ENCODE measurements at places on chromosomes 5 and 9.
A peak's percentile ranks its signal among the peaks of the same experiment; 100 is the strongest.

GRCh38 chr5:167582886-167583285, 708.6 kb upstream of the WWC1 start:
- DNase-seq: no peak

DNA sequence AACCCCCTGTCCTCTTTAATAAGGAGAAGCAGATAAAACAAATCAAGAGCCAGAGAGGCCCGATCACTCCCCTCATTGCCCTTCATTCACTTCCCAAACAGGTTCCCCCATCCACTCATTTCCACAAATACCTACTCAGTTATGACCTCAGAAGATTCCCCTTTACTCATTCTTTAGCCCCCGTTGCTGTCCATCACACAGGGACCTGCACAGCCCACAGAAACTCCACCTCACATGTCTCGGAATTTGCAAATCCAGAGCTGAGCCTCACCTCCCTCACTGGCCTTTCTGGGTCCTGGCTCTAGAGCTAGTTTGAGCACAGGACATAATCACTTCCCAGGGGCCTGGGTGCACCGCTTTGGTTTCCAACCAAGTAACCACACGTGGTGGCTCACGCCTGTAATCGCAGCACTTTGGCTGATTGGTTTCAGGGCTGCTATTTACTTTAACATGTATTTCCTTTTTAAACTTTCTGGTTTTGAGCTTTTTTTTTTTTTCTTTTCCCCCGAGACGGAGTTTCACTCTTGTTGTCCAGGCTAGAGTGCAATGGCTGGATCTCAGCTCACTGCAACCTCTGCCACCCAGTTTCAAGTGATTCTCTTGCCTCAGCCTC, 17.8 kb downstream of the ATP6V0E1 start:
- no peak for DNase-seq

- no peak for DNase-seq
These were observed 3.4 kb downstream of the RORB start for GRCh38 chr9:74500584-74500924.

DNA sequence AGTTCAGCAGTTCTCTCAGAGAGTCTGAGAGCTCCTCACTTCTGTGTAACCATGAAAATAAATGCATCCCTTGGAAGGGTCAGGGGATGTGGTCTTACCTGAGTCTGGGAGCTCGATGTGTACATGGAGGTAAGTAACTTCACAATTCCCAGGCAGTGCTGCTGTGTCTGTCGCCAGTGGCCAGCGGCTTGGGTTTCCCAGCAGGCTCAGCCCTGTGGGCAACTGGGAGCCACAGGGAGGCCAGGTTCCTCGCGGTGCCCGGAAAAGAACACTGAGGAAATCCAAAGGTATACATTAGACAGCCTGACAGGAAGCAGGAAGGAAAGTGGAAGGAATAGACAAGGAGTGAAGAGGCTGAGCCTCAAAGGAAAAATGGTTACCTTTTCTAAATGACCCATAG, 62.2 kb downstream of the OSTF1 start:
- no peak for DNase-seq

DNA sequence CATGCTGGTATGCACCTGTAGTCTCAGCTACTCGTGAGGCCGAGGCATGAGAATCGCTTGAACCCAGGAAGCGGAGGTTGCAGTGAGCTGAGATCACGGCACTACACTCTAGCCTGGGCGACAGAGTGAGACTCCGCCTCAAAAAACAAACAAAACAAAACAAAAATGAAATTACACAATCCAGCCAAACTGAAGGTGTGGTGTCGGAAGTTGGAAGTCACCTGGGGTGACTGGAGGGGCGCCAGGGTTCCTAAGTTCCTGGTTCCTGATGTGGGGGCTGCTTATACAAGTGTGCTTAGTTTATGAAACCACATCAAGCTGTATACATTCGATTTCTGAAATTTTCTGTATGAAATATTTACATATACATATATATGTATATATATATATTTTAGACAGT, 3.7 kb upstream of the DOLPP1 start:
- DNase-seq: no peak

DNA sequence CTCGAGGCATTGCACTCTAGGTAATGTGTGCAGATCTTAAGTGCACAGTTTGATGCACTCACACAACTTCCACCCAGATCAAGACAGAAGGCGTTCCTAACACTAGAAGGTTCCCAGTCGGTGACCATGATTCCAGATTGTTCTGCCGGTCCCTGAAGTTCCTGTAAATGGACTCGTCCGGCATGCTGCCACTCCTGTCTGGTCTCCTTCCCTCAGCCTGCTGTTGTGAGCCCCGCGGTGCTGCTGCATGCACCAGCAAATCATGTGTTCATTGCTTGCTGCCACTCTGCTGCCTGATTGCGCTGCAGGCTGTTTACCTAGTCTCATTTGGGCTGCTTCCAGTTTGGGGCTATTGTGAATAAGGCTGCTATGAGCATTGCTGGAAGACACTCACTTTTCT, 11.5 kb downstream of the STKLD1 start:
- DNase-seq: no peak

DNA sequence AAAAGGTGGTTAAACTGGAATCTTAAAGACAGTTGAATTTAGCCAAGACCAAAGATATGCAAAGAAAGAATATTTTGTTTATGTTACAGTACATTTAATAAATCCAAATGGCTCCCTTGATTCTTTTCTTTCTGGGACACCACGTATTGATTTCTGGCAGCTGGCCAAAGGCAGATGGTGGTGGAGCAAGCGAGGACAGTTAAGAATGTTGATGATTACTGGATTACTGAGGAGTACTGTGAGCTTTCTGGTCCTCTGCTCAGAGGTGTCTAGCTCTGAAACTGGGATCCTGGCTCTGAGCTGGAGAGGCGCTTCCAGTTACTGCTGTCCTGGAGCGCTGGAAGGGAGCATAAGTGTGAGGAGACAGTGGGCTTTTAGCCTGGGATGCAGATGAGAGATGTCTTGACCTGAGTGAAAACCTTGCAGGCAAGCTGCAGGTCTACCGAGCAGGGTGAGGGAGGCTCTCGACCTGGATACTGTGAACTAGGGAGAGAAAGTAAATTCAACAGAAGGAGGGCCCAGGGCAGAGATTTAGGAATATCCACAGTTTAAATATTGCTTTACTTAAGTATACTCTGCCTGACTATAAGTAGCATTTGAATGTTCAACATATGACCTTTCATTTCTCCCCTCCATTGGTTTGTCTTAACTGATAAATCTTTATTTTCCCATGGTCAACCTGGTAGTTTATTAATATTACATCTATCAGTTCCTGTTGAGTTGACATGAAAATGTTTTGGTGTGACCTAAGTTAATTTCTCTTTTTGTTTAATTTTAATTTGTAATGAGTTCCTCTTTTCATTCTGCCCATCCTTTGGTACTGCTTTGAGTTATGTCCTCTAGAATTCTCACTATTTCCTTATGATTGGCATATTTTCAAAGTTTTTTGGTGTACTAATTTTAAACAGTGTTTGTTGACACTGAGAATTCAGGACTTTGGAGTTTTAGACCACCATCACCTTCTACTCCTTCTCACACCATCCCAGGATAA, 3.7 kb downstream of the SYK start:
- DNase-seq: no peak

DNA sequence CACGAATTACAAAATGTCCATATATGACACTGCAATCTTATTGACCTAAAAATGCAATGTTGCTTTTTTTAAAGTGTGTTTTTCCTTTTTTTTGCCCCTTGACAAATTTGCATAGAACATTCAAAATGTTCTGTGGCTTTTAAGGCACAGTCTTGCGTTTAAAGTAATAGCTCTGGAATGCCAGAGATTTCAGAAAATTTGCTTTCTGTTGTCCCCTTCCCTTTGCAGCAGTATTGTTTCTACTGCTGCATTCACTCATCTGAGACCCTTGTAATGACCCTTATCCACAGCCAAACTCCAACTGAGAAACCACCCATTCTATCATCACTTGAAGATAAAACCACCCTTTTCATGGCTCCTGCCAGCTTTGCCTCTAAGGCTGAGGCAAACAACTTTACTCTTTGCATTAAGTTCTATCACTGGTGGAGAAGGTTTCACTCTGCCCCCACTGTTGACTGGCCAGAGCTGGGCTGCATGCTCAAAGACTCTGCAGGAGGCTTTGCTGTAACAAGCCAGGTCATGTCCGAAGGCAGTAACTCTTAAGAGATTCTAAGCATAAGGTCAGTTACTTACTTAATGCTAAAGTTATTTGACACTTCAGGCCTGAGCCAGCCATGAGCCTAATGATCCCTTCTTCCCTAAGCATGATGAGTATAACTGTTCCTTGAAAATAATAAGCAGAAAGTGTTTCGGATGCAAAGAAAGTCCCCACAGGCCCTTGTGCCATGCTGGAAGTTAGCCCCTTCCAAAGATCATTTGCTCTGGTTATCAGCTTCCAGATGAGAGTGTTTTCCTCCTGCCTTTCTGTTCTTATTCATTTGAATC, 101.9 kb downstream of the CD180 start:
- peak; percentile 16 for DNase-seq

DNA sequence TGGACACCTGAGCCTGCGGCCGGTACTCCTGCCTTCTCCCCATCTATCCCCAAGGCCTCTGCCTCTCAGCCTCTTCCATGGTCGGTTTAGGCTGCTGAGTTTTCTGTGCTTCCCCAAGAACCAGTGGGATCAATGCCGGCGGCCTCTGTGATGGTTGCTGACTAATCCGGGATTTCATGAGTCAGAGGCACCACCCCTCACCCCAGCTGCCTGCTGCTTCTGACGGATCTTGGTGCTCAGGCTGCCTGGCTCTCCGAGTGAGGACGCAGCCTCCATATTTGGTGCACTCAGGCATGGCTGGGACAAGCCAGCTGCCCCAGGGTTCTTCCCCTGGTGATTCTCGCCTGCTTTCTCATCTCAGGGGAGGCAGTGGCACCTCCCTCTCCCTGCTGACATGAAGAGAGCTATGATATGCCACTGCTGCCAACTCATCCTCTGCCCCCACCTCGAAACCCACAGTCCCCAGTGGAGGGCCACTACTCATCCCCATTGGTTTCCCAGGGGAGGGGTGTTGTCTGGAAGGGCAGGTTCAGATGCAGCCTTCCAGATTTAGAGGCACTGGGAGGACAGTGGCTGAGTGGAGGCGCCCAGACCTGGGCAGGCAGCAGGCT, 3.3 kb upstream of the MAN1B1 start:
- no peak for DNase-seq

GRCh38 chr5:135973323-135974020, 18.7 kb upstream of the LECT2 start:
- no peak for DNase-seq

- DNase-seq: no peak
These were observed 18.3 kb upstream of the CD180 start for GRCh38 chr5:67214707-67215447.

DNA sequence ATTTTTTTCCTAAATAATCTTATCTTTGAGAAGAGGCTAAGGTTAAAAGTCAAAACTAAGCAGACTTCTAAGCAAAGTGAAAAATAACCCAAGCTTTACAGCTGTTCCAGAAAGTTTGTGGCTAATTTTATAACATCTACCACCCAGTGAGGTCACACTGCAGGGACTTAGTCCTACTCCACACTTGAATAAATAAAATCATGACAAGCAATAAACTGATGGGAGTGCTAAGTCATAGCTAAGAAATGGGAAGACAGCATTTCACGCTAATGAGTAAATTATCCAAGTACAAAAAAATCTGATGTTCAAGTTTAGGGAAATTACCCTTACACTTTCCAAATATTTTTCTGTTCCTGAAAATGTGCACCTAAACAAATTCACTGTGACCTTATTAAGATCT, 47.7 kb downstream of the ZNF608 start:
- DNase-seq: no peak

GRCh38 chr9:124084087-124084486, 72.5 kb downstream of the LHX2 start:
- no peak for DNase-seq

DNA sequence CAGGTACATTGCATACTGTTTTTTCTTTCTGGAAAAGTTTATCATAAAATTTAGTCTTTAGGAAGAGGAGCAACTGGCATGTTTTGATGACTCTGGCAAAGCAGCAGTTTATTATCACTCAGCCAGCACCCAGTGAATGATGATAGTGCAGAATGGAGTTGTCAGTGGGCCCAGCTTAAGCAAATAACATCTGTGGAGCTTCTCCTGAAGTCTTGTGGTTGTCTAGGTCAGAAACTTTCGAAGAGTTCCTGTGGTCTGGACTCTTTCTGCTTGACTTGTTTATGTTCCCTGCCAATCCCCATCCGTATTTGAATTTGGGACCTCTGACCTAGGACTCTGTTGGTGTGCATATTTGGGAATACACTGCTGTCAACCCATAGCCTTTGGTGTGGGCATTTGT, 38.1 kb upstream of the C5orf47 start:
- no peak for DNase-seq

- no peak for DNase-seq
These were observed 19.8 kb upstream of the HEXB start for GRCh38 chr5:74665273-74665672.

DNA sequence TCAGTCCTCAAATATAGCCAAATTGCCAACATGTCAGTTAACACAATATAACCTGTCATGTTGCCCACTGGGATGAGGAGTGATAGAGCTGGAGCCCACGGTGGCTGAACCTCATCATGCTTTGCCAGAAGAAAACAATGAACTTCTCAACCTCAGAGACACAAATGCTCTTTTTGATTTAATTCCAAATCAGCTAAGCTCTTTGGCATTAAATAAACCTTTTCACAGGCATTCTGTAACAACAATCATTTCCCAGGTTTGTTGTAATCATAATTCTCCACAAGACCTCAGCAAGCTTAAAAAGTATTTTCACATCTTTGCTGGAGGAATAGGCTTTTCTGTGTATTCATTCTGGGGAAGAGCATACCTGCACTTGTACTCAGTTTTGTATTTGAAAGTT, 830.9 kb downstream of the MAT2B start:
- no peak for DNase-seq

GRCh38 chr9:5870691-5871090, 20.0 kb upstream of the MLANA start:
- DNase-seq: no peak

DNA sequence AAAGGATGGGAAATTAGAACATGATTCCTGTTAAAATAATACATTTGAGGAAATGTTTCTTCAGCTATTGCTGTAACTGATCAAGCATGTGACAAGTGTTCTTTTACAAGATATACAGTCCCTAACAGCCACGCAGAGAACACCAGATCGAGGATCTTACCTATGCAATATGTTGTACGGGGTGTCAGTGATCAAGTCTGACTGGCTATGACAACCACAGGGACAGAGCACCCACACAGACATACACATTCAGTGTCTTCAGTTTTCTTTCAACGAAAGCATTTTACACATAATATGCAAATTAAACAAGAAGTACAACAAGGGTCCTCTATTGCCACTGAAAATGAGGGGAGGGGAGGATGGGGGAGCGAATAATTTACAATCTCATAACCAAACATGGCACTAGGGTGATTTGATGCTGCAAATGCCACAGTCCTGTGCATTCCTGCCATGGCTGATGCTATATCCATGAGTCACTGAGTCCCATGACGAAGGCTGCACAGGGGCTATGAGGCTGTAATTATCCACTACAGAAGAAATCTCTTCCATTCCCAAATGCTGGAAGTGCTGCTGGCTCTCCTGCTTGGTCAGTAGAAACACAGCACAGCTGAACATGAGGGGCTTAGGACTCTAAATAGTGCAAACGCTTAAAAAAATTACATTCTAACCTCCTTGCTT, 118.2 kb downstream of the KLHL3 start:
- no peak for DNase-seq

All from HEK293T (cell line).